Omental fat pad (tissue), 4 donors: ENCODE measurements at places on chromosomes 3 and 15.

DNA sequence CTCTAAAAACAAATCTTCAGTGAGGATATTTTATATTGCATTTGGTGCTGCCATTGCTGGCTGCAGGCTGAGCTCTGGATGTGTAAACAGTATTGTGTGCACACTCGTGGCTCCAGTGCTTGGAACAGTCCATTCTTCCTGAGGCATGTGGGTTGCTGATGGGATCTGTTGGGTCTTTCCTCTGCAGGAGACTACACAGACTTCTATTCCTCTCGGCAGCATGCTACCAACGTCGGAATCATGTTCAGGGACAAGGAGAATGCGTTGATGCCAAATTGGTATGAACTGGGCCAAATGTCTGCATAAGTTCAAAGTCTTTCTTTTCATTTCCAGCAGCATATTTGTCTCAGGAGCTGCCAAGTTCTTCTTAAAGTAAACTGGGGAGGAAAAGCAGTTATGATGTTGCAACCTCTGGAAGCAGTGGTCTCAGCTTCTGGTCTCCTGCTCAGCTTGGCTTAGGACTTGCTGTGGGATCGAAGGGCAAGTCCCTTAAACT lies 9.3 kb downstream of the FAH start:
- DNase-seq: no peak

DNA sequence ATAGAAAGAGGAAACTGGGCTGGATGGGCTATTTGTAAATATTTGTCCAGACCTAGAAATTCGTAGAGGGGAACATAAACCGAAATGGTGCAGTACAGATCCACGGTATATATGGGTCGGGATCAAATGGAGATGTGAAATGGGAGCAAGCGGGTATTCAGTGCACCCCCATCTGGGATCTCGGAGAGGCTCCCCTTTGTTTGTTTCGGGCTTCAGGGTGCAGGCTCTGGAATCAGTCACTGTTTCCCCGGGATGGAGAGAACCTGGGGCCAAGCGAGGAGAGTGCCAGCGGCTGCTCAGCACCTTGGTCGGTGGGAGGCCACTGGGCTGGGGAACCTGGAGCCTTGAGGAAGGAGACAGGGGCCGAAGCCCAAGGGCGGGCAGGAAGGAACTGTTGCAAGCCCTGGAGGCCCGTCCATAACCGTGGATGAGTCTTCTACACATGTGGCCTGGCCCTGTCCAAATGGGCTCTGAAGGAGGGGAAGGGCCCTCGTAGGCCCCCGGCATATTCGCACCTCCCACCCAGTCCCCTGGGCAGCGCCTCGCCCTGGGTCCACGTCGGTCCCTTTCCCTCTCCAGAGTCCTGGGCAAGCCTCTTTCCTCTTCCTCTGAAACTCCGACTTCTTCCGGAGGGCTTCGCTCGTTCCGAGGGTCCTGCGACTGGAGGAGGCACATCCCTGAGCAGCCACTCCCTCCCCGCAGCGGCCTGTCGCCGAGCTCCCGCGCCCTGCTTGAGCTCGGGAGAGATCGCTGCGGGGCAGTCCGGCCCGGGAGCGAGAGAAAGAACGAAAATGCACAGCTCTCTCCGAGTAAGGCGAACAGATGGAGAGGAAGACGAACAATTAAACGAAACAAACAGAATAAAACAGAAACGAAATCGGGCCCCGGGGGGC lies 3.0 kb downstream of the ISL2 start:
- DNase-seq: no peak

DNA sequence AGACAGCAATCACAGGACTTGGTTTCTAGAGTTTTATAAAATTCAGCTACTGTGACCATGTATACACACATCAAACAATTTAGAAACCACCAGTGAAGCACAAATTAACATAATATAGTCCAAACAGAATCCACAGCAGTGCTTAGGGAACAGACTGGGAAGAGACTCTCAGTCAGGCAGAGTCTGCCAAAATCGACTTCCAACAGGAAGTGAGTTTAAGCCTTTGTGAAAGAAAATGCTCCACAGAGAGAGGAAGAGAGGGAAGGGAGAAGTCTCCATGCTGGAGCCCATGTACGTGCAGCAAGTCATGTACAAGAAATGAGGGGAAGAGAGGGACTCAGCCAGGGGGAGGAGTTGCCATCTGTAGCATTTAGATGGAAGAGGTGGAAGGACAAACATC lies 172.6 kb downstream of the IL5RA start:
- DNase-seq: no peak

- DNase-seq: no peak
These were observed 256.9 kb upstream of the TGFBR2 start for GRCh38 chr3:30349507-30349906.

DNA sequence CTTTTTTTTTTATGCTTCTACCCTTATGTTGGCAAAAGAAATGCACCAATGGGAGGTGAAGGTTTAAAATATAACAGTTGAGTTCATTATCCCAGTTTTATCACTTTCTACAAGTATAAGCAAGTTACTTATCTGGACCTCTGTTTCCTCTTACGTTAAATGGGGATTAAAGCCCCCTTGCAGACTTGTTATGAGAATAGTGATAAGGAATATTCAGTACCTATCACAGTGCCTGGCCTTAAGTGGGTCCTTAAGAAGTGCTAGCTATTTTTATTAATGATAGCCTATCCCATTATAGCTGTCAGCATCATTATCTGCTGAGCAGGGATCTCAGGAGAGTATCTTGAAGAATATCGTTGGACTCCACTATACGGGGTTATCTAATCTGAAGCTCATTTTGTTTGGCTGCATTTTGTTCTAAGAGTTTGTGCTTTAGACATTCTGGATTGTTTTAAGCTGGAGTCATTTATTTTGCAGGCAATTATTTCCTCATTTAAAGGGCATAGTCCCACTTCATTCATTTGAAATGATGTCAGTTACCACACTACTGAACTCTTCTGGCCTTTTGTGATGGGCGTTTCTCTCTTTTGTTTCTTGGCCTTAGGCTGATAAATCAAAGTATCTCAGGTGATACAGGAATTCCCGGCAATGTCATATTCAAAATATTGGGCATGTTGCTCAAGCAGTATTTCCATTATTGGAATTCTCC lies 28.8 kb downstream of the RAB8B start:
- DNase-seq: no peak

DNA sequence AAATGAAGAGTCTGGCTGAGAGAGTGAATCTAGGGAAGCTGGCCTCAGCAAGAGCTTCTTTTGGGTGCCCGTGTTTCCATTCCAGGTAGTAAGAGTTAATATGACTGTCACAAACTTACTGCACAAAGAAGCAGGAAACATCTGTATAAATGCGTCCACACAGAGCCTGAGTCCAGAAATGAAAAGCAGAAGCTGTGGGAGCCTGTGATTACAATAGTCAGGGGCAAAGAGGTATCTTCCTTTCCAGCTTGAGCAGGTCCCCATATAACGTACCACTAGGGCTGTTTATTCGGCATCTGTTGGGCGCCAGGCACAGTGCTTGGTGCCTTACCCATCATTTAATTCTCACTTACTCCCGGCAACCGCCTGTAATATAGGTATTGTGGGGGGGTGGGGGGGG lies 40.5 kb upstream of the B3GNT5 start:
- no peak for DNase-seq

DNA sequence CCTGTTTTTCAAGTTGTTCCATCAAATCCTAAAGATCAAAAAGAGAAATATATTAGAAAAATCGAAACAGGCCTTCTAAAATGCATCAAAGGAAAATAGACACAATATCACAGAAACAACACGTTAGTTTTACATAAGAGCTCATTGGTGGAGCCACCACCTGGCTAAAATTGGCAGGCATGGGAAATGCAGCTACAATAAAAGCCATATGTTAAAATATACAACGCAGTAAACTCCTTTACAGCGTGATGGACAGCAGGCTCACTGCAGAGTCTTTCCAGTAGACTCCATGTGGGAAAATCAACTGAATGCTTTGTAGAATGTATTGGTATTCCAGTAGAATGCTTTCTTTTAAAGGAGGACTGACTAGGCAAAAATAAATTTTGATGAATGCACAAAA lies 40.9 kb upstream of the MYO5C start:
- DNase-seq: no peak

GRCh38 chr15:93478947-93479346 lies 389.9 kb upstream of the RGMA start:
- DNase-seq: no peak

DNA sequence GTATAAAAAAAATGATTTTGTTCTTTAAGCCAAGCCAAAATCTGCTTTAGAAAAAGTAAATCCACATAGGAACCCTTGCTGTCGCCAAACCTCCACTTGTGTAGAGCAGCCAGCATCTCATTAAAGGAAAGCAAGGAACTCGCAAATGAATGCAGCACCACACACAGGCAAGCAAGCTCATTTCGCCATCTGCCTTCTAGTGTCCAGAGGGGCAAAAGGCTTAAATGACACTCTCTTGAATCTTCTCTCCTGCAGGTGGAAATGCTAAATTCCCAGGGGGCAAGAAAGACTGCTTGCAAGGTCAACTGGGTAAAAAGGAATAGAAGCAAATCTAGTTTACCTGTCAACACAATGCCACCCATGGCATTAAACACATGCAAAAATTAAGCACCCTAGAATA lies 2.4 kb downstream of the MB21D2 start:
- no peak for DNase-seq

- no peak for DNase-seq
These were observed 408 bp downstream of the NICN1 start for GRCh38 chr3:49428752-49429080.

DNA sequence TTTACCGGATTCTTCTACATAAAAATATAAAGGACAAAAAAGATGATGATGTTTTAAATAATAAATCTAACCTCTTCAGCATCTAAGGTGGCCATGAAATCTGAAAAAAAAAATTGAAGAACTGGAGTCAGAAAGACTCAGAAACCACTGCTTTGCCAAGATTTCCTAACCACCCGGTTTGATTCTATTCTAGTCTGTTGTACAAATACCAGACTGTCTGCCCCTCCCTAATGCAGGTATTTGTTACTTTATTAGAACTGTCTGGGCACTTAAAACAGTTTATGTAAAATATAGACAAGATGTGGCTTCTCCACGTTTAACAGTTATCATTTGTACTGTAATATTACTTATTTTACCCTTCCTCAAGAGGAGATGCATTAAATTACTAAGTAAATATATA lies 48.8 kb downstream of the UACA start:
- no peak for DNase-seq

DNA sequence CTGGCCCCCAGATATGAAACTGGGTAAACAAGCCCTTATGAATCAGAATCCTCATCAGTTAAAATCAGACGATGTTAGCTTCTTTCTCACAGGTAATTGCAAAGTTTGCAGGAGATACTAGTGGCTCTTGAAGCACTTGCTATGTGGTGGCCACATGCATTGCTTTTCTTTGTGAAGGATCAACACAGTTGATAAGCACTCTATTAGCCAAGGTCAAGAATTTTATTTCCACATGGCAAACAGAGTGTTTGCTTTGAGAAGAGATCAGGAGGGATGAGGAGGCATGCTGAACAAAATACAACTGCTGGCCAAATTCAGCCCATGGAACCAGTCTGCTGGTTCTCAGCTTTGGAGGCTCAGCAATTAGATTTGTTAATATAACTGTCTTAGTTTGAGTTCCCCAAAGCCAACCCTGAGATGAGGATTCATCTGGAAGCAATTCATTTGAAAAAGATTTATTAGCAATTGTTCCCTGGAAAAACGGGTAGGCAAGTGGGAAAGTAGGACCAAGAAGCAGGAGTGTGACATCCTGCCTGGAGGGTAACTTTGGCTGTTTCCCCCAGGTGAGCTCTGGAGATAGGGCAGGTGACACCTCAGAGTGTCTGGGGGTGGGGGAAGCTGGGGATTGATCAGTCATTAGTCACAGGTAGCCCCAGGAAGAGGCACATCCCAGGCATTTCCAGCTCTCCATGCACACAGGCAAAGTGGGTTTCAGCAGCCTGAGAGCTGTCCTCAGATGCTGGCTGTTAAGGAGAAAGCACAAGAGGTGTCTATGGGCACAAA lies 180.3 kb downstream of the ABHD5 start:
- no peak for DNase-seq

GRCh38 chr15:31268911-31269784 lies 57.5 kb upstream of the KLF13 start:
- peak; percentile 3 for DNase-seq

- DNase-seq: no peak
These were observed 592.8 kb downstream of the FOXP1 start for GRCh38 chr3:70990723-70991122.

DNA sequence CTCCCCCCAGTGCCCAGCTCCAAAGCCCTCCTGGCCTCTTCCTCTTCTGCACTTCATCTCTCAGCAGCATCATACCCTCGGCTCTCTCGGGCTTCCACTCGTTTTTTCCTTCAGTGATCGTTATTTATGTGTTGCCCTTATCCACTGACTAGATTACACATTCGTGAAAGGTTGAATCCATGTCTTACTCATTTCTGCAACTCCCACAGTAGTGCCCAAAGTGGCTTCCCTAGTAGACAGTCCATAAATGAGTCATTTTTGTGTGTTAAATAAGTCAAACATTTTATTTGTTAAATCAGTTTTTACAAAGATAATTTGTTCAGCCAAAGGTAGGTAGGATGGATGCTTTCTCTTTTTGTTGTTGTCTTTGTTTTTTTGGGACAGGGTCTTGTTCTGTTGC lies 87.4 kb downstream of the CRTC3 start:
- DNase-seq: no peak

DNA sequence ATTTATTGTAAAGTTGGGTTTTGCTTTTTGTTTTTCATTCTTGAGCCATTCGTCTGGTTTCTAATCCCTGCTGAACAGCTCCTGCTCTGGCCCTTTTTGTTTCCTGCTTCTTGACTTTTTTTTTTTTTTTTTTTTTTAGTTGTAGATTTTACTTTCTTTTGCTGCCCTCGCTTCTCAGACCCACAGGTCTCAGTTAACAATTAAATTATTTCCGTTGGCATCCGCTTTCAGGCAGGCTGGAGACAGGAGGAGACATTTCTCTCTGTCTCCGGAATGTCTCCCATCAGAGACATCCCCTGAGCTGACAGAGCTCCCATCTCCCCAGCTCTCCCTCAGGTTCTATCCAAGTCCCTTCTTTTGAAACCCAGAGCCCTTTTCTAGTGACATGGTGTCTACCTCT lies 68.6 kb downstream of the SLC6A6 start:
- DNase-seq: no peak

DNA sequence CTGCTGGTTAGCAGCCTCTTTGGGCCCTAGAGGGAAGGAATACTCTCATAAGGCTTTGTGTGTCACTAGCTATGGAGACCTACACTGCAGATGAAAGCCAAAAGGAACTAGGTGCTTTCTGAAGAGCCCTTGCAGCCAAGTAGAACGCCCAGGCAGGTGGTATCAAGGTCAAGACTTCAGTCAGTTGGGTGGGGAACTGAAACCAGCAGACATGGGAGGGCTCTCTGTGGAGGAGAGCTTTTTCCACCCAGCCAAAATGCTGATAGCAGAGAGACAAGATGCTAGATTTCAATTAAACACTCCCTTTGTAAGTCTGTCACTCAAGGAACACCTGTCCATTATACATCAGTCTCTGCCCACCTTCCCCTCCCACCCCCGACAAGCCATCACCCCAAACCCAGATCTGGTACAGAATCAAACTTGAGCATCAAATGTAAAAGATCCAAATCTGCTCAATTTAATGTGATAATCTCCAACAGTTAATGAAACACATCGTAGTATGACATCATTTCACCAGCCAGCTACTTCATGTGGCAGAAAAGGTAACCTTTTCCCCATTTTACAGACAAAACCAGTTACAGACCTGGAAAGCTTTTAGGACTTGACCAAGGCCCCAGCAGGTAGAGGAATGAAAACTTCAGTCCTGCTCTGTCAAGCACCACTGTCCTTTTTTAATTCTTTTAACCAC lies 14.6 kb downstream of the MRPS25 start:
- no peak for DNase-seq
